SJCRH30 (cell line): ENCODE measurements at places on chromosomes 3 and 15. TPM values are rescaled to one million over a fixed set of nuclear protein-coding genes. Genes with fewer than 3 reads are reported as not detected.

SLC24A5 gene
- not detected in 2 replicates for total RNA-seq

GOLGA6A gene
- total RNA-seq, result not detected in 2 replicates

PTH1R gene
- 6.6 and 6.7 TPM in 2 replicates for total RNA-seq

DPPA4 gene
- total RNA-seq, result not detected in 2 replicates

STRA6 gene
- 67.8 and 94.4 TPM in 2 replicates for total RNA-seq
